ENCODE measurements at places on chromosomes 6 and 20. TPM values are rescaled to one million over a fixed set of nuclear protein-coding genes. Genes with fewer than 3 reads are reported as not detected.

CFAP206 gene
- total RNA-seq: 0.97 TPM

CMTR1 gene
- total RNA-seq: 30.3 TPM

SLA2 gene
- total RNA-seq: not detected

SNX3 gene
- total RNA-seq: 235 TPM

SIGLEC1 gene
- not detected for total RNA-seq

ULBP3 gene
- total RNA-seq: 11.0 TPM

PXDC1 gene
- 153 TPM for total RNA-seq

EFHC1 gene
- 16.0 TPM for total RNA-seq

DAAM2 gene
- 1.2 TPM for total RNA-seq

COL11A2 gene
- total RNA-seq: under 0.01 TPM

KIF25 gene
- total RNA-seq: not detected

ESR1 gene
- not detected for total RNA-seq

HSPA12B gene
- total RNA-seq: 25.5 TPM

PRL gene
- total RNA-seq: not detected

VIP gene
- 2.7 TPM for total RNA-seq

TOX2 gene
- total RNA-seq: 28.4 TPM

LY6G6F gene
- not detected for total RNA-seq

Measured in glomerular endothelial cell (primary cell).